ENCODE measurements at places on chromosomes 11 and 22.
A peak's percentile ranks its signal among the peaks of the same experiment; 100 is the strongest.

GRCh38 chr11:31757260-31757835 lies 53.8 kb downstream of the PAX6 start:
- no peak for DNase-seq

GRCh38 chr11:35163702-35164496 lies 24.9 kb downstream of the CD44 start:
- DNase-seq = peak; percentile 77

DNA sequence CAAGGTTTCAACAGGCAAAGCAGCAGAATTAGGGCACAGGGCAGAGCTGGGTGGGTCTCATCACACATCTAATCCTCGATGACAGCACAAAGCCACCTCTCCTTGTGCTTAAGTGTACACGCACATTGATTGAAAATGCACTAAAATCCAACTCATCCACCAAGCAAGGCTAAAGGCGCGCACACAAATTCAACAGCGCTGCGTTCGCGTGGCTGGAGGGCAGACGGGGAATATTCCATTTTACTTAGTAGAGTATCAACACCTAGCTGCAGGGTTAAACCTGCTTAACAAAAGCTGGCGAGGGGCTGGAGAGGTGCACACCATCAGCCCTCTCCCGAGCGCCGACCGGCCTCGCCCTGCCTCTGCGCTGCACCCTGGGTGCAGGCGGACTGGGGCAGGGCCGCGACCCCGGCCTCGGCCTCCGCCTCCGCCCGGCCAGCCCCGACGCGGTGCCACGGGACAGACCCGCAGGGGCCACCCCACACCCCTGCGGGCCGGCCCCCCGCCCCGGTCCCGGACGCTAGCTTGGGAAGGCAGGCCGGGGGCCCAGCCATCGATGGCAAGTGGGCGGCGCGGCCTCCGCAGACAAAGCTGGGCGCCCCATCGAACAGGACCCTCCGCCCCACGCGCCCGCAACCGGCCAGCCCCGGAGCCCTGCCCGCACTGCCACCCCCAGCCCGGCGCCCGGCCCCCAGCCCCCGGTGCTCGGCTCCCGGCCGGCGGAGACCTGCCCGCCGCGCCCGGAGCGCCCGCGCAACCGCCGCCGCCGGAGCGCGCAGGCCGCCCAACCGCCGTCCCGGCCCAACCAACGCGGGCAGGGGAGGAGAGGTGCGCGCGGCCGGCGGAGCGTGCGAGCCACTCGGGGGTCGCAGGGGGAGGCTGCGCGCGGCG lies 929 bp downstream of the PRDM10 start:
- peak; percentile 38 for DNase-seq

DNA sequence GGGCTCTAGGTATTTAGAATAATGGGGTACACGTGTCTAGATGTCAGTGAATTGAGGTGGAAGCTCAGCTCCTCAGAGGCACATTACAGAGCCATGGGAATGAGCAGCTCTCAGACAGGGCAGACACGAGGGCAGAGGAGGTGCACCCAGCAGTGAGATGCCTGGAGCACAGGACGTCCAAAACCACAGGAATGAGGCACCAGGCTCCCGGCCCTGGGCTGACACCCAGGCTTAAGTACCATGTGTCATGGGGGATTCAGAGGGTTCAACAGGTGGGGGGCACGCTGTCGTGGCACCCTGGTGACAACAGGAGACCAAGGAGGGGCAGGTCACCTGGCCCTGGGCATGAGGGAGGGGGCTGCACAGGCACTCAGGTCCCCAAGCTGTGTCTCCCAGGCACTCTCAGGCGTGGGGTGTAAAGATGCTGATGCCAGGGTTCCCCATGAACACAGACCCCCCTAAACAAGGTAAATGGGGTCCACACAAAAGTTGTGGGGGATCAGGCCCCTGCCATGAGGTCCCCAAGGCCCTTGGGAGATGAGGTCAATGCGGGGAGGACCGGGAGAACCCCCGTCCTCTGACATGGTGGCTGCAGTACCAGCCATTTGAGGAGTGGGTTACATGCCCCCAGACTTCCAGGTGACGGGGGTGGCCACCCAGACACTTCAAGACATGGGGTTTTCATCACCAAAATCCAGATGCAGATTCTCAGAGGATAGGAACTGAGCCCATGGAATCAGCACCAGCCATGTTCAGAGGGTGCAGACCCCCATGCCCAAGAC lies 5.6 kb upstream of the SYT8 start:
- peak; percentile 39 for DNase-seq

DNA sequence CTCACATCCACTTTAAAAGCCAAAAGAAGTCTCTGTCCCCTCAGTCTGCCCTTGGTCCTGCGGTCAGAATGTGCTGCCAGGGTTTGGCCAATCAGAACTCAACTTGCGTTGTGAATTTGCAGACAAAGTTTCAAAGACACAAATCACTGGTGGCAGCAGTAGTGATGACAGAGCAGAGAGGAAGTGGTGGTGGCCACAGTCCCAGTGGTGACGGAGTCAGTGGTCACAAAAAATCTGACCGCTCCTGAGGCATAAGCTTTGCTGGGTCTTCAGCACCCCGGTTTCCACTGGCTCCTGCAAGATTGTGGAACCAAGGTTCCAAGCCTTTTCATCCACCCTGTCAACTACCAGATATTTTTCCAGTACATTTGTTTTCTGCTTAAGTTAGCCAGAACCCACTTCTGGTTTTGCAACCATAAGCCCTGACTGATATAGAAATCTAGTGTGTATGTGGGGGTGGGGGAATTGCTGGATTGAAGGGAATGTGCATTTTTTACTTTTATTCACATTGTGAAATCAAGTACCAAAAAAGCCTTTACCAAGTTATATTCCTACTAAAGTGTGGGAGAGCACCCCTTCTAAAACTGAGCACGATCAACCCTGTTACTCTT lies 112.3 kb downstream of the TMPRSS5 start:
- DNase-seq = no peak

GRCh38 chr11:3860375-3860774 lies 4.9 kb downstream of the STIM1 start:
- no peak for DNase-seq

- DNase-seq = no peak
Observed at GRCh38 chr11:99410636-99411035, 389.9 kb downstream of the CNTN5 start.

DNA sequence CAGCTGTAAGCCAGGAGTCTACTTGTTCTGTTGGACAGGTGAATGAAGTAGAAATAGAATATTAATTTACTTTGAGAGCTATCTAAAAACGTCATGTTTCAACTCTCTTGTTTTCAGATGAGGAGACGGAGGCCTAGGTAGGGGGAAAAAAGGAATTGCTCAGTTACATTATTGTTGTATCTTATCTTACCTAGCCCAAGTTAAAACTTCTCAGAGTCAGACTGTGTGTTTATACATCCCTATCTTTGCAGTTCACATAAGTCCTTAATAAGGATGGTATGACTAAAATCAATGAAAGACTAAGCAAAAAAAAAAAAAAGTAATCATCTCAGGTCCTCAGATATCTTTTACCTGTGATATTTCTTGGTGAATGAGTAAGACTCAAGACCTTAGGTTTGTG lies 62.8 kb downstream of the TEAD1 start:
- no peak for DNase-seq

GRCh38 chr11:31959716-31960115 lies 131.2 kb upstream of the RCN1 start:
- DNase-seq = no peak

DNA sequence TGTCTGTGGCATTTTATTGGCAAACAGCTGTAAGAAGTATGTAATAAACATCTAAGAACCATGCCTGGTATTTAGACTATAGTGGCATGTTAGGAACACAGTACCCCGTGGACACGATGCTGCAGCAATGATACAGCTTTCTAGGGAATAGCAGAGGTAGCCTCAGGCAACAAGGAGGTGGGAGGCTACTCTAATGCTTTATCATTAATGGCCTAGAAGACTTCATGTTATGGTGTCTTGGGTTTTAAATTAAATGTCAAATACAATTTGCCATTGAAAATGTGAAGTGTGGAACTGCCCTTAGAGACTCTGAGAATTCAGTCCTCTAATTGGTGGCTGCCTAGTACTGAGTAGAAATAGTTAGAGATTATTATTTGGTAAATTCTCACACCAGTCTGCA lies 516.9 kb downstream of the CNTN5 start:
- DNase-seq = no peak

- no peak for DNase-seq
Observed at GRCh38 chr22:45477366-45478107, 25.1 kb upstream of the FBLN1 start.

- no peak for DNase-seq
Observed at GRCh38 chr11:109554951-109555350, 133.0 kb downstream of the C11orf87 start.

- DNase-seq = peak; percentile 44
Observed at GRCh38 chr11:117830072-117830471, 5.5 kb upstream of the FXYD2 start.

GRCh38 chr11:128207861-128208321 lies 379.5 kb downstream of the ETS1 start:
- no peak for DNase-seq

DNA sequence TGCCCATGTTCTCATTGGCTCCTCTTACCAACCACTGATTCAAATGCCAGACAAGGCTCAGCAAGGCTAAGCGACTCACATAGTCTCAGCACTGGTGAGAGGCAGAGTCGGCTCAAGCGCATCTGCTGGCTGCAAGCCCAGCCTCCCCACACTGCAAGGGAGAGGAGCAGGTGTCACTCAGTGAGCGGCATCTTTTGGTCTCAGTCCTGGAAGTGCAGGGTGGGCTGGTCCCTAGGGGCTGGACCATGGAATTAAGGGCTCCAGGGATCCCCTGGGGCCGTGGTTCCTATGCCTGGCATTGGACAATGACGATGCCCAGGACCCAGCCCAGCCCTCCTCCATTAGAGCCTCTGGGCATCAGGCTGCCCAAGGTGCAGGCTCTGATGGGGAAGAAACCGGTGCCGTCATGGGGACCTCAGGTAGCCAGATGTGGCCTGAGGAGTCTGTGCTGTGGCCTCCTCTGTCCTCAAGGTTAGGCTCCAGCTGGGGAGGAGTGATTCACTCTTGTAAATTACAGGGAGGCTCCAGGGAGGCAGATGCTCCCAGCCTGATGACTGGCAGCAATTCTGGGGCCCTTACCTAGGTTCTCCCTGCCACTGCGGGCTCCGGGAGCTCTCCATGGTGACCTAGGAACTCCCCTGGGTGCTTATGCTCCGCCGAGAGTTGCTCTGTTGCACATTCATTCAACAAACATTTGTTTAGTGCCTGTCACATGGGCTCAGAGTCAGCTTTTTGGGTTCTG lies 28.0 kb downstream of the FADS2 start:
- DNase-seq = no peak

- DNase-seq = no peak
Observed at GRCh38 chr11:92528001-92528400, 303.4 kb downstream of the FAT3 start.

DNA sequence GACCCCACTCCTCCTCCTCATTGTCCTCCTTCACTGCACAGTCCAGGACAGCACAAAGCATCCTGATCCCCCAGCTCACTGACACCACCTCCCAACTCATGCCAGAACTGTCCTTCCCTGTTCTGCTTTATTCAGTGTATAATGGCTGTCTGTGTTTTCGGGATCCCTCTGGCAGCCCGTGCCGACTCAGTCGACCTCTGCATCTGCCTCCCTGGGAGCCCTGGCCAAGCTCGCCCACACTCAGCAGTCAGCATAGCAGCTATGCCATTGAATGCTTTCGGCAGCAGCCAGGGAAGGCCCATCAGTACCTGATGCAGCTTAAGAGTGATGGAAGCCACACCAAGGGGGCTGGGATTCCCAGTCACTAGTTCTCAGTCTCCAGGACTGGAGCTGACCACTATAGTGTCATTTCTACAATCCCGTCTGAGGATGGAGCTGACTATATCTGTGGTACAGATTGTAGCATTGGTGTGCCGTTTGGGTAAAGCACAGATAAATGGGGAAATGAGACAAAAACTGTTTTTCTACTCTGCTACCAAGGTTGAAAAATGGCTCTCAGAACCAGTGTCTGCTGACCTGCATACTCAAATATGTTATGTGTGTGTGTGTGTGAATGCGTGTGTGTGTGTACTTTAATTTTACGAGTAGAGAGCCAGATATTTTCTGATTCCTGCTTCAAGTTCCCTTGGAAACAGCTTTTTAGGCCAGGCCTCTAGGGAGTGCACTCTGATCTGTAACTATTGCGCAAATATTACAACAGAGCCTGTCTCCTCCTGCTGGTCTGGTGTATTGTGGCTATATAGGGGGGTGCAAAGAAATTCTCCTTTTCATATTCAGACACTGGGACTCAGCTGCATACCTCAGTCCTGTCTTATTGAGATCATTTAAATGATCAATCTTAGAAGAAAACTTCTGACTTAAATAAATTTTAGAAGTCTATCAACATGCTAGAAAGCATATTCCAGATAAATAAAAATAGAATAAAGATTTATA lies 78.8 kb upstream of the TOP3B start:
- no peak for DNase-seq

DNA sequence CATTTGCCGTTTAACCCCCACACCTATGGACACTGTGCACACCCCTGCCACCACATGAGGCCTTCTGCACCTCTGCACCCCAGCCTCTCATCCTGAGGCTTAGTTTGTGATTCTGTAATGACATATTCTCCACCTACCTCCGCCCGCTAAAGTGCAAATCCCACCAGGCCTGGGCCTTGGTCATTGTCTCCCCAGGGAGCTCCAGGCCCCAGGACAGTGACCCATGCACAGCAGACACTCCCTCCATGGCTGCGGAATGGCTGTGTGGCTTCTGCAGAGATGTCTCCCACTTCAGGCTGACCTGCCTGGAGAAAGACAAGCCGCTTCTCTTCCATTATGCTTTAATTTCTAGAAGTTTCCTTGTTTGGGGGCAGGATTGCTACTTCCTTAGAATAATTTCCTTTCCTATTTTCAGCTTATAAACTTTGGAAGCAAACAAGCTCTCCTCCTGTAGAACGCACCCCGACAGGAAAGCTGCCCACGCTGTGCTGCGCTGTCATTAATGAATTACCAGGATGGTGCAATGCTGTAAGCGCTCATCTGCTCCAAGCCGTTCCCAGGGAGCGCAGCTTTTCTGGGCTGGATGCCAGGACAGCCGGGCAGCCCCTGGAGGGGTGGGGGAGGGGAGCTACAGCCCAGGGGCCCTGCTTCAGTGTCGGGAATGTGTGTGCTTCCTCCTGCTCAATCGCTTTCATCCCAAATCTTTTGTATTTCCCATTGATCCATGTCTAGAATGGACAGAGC lies 618.0 kb downstream of the BRD1 start:
- peak; percentile 29 for DNase-seq

GRCh38 chr11:1487851-1488574 lies 1.4 kb upstream of the MOB2 start:
- DNase-seq = peak; percentile 41

DNA sequence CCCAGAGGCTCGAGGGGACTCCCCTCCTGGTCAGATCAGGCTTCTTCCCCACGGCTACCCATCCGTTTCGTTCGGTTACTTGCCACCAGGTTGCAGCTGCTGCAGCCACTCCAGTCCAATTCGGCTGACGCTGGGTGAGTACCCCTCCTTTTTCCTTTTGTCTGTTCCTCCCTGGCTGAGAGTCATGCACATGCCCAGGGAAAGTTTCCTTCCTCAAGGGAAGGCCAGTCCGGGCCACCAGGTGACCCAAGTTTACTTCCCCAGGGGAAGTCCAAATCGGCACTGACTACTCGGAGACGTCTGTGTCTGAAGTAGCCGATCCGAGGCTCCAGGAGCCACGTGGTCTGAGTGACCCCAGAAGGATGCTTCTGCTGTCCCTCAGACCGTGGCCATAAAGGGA lies 13.2 kb upstream of the OR56A3 start:
- DNase-seq = no peak

Data from Peyer's patch (tissue), 4 donors.